ENCODE measurements at places on chromosomes 12 and 14.

DNA sequence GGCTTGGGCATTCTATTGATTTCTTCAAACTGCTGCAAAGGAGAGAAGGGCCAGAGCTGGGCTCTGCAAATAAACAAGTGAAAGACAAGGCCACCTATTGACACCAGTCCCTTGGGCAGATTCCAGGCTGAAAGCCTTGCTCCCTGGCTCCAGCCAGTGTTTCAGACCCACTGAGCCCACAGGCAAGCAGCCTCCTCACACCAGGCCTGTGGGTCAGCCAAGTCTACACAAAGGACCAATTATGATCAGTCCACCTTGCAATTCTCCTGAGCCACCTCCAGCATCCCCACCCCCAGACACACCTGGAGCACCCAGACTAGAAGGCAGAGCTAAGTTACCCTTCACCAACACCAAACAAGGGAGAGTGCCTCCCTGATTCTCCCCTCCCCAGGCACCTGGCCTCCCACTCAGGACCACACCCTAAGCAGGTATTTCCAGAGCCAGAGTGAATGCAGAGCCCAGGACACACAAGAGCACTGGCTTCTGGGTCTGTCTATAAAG, 13.8 kb downstream of the ACTN1 start:
- no peak for DNase-seq

- DNase-seq: no peak
Measured at GRCh38 chr12:12784911-12785814, at the start of gene APOLD1. Gene APOLD1, plus strand, starts transcription at chr12:12785659. Its CDS starts 33 bp downstream, at chr12:12785692.

DNA sequence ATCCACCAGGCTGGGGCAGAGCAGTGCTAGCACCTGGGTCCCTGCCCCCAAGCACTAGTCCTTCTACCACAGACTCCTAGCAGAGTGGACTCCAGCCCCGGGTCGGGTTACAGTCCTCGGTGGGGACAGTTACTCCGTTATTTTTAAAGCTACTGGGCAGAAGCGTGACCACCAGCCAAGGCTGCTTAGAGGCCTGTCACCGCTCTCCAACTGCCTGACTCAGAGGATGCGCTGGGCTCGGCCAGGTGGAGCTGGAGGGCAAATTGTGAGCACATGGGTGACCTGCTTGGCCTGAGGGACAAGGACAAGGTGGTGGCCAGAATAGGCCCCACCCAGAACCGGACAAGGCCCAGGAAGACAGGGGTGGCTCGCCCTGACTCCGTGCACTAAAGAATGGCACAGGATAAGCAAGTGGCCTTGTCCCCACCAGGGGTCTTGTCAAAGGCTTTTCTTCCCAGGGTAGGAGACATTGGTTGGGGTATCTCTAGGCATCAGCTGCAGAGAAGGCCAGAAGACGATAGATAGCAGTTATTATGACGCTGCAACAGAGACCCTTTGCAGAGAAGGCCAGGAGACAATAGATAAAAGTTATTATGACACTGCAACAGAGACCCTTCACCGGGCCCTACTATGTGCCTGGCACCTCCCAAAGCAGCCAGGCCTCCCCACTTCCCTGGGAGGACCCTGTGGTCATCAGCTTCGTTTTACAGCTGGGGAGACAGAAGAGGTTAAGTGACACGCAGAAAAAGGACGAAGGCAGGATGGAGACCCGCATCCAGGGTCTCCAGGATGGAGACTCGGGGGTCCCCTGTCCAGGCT, 1.6 kb downstream of the ABCB9 start:
- no peak for DNase-seq

DNA sequence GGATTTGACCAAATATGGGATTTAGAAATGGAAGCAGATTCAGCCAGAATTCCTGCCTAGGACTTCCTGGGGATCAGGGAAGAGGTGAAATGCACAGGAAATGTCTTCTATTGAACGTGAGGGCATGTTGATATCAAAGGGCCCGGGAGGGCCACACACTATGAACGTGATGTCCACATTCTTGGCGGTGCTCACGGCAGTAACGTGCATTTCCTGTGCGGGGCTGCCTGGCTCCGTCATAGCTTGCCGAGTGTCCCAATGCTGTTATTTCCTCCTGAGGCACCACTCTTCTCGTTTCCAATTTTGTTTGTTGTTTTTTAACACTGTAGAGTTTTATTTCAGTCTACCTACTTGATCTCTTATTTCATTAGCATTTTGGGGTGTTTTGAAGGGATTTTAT, 67.3 kb downstream of the ZNF664 start:
- DNase-seq: no peak

GRCh38 chr12:57476993-57477709, 2.5 kb downstream of the ARHGAP9 start:
- DNase-seq: no peak

DNA sequence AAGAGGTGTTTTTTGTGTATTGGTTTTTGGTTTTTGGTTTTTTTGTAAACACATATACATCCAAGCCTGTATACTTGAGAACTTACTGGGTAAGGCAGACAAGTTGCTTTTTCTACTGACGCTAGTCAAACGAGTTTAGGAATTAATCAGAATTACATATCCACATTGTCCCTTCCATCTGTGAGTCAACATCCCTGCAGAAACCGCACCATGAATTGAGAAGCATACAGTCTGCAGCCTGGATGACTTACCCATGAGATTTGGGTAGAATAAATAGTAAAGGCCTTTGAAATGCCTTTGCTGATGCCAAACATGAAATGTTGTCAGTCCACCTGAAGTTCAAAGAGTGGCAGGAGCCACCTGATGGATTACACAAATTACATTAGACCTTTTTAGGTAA, 21.4 kb upstream of the C12orf42 start:
- no peak for DNase-seq

DNA sequence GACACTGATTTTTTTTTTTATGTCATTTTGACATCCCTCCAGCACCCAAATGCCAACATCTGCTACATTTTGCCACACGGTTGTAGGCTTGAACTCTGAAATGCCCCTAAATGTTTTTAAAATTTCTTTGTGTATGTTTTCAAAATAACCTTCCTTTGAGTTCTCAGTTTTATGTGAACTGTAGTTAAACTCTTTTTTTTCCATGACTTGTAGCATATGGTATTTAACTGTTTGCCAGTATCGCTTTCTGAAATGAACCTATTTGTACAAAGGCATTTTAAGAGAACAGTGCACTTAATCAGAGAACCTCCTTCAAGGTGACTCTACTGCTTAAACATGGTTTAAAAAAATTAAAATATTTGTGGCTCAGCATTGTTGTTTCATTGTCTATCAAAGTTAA, 61.5 kb downstream of the PDE3A start:
- DNase-seq: no peak

- no peak for DNase-seq
Measured at GRCh38 chr14:19799880-19800279, 3.7 kb upstream of the OR4N2 start.

DNA sequence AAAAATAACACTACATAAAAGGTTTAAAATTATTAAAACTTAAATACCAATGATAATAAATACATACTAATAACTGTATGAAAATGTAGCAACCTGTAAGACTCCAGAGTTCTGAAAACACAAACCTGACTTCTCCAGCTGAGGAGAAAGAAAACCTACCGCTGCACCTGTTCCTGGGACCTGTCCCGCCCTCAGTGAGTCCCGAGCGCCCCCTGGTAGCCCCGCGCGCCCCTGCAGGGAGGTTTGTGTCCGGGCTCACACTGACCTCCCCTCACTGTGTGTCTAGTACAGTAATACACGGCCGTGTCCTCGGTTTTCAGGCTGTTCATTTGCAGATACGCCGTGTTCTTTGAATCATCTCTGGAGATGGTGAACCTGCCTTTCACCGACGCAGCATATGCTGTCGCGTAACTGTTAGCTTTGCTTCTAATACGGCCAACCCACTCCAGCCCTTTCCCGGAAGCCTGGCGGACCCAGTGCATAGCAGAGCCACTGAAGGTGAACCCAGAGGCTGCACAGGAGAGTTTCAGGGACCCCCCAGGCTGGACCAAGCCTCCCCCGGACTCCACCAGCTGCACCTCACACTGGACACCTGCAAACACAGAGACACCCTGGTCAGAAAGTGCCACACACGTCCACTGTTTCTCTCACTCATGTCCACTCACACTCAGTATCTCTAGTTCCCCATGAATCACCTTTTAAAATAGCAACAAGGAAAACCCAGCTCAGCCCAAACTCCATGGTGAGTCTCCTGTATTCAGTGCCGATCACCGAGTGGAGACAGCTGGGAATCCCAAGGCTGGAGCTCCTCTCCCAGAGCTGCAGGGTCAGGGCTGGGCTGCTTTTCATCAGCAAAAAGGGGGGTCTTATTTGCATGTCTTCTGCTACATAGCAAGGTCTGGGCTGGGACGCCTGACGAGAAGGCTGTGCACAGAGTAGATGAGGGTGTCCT, 1276.3 kb downstream of the TMEM121 start:
- no peak for DNase-seq

GRCh38 chr14:73145371-73145770, 9.1 kb downstream of the PSEN1 start:
- DNase-seq: no peak

DNA sequence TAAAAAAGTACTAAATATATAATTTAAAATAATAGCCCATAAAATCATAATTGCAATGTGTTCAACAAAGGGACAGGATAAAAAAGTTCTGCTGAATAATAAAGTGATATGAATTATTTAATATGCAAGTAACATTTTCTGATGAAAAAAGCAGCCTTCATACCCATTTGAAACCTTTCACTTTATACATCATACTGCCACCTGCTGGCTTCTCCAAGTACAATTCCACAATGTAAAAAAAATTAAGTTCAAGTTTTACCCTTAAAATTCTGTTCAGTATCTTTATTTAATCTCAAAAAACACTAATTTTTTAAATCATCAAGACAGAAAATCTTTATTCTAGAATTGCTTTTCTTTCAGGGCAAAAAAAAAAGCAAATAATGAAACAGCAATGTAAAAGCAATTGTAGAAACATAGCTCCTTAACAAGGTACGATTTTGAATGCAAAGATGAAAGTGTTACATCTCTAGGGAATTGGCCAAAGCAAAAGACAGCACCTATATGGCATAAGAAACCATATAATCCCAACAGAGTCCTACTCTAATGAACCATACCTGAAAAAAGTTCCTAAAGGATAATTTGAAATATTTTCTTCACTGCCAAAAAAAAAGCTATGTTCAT, 15.0 kb downstream of the MDM1 start:
- no peak for DNase-seq

- DNase-seq: no peak
Measured at GRCh38 chr14:54261283-54261682, 135.5 kb upstream of the CDKN3 start.

- DNase-seq: no peak
Measured at GRCh38 chr14:40282196-40282595, 850.0 kb upstream of the FBXO33 start.

DNA sequence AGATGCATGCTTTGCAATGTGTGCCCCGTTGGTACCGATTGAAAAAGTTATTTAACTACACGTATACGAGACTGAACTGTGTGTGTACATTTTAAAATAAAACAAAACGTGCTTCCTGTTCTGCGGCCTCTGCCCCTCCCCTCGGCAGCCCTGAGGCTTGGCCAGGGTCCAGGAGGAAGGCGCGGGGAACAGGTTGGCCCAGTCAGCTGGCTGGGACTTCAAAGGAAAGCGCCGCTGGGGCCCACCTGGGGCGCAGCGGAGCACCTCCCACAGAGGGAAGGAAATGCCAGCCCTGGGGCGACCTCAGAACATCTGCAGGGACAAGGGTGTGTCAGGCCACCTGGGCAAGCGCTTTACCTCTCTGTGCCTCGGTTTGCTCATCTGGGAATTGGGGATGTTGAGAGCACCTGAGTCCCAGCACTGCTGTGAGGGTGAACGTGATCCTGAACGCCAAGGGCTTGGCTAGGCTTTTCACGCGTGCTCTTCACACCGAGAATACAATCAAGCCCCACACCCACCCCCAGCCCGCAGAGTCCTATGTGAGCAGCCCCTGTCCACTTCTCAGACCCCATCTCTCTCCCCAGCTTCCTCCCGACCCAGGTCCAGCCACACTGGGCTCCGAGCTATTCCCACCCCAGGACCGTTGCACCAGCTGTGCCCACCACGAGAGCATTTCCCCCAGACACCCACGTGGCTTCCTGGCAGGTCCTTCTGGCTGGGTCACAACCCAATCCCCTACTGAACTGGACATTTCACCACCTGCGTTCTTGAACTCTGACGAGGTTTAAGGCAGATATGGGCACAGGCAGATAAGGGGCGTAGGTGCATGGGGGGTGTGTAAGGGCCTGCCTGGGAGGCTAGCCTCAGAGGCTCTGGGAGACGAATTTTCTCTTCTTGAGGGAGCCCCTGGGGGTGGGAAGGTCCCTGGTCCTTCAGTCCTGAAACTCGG, 41.9 kb upstream of the NCOR2 start:
- no peak for DNase-seq

- no peak for DNase-seq
Measured at GRCh38 chr12:58925751-58926150, 5.4 kb upstream of the LRIG3 start.

GRCh38 chr14:76431538-76431937, 55.6 kb downstream of the ESRRB start:
- DNase-seq: no peak

All from nucleus accumbens (tissue), 56 donors.